ENCODE measurements at places on chromosomes 11 and 22.
A peak's percentile ranks its signal among the peaks of the same experiment; 100 is the strongest.

GRCh38 chr11:20458905-20459632 is 71.6 kb downstream of the PRMT3 start:
- no peak for DNase-seq

DNA sequence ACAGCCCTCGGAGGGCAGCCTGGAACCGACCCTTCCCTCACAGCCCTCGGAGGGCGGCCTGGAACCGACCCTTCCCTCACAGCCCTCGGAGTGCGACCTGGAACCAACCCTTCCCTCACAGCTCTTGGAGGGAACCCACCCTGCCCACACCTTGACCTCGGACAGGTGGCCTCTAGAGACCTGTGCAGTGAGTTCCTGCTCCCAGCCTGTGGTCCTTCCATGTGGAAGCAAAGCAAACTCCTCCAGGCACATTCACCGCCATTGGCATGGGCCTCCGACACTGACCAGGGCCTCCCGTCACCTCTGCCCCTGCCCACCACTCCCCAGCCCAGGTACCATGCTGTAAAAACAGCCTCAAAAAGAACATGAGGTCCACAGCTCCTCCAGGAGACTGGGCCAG is 272.1 kb downstream of the BRD1 start:
- DNase-seq = no peak

DNA sequence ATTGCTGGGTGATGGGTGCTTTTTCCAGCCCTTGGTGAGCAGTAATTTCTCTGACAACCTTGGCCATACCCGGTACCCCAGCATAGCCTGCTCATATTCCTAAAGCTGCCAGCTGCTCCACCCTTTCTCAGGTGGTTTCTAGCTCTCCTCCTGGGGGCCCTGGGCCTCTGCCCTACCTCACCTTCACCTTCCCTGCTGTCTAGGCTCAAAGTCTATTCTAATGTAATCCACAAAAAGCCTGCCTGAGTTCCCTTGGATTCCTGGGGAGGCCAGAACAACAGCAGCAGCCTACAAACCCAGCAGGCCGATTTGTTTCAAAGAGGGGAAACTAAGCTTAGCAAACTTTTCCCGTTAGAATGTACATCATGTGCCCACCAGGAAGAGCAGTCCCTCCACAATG is 117.6 kb downstream of the DSCAML1 start:
- no peak for DNase-seq

- no peak for DNase-seq
These were observed 1263.2 kb downstream of the FAM181B start for GRCh38 chr11:81470446-81470845.

GRCh38 chr11:3905080-3905953 is 49.9 kb downstream of the STIM1 start:
- DNase-seq = peak; percentile 6

GRCh38 chr22:16955081-16955480 is 52.9 kb downstream of the GAB4 start:
- DNase-seq = no peak

DNA sequence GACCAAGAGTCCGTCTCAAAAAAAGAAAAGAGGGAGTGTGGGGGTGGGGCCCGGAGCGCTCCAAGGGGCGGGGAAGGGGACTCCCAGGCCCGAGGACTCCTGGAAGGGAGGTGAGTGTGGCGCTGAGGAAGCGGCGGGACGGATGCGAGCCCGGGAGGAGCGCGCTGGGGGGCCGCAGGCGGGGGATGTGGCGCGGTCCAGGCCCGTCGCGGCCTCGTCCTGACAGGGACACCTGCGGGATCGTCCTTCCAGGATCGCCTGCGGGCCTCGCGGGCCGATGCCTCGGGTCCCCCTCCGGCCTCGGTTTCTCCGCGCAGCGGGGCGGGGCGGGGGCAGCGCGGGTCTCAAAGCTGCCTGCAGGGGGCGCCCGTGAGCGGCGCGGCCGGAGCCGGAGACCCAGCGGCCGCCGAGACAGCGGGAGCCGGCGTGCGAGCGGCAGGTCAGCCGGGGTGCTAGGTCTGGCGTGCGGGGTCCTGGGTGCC is 3.8 kb upstream of the ADORA2A start:
- peak; percentile 42 for DNase-seq

- DNase-seq = no peak
These were observed 53.1 kb downstream of the TBC1D22A start for GRCh38 chr22:46815559-46815895.

GRCh38 chr11:116874251-116874650 is 36.8 kb upstream of the APOA1 start:
- DNase-seq = no peak

DNA sequence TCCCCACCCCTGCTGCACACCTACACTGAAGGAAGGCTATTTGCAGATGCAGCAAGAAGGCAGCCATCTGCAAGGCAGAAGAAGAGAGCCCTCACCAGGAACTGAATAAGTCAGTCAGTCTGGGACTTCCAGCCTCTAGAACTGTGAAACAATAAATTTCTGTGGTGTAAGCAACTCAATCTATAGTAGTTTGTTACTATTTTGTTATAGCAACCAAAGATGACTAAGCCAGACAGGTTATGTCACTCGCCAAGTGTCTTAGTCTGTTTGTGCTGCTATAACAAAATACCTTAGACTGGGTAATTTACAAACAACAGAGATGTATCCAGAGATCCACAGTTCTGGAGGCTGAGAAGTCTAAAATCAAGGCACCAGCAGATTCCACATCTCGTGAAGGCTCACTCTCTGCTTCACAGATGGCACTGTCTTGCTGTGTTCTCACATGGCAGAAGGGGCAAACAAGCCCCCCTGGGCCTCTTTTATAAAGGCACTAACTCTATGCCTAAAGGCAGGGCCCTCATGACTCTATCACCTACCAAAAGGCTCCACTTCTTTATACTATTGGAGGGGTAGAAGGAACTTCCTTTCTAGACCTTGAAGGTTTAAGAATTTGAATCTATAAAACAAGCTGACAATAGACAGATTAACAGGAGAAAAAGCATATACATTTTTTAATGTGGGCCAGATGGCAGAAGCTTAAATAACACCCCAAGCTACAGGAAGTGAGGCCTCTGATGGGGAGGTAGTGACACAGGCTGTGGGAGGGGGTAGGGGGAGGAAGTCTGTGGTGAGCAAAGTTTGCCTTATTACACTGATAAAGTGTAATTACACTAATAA is 12.3 kb downstream of the APOL6 start:
- peak; percentile 38 for DNase-seq

GRCh38 chr11:13355191-13355590 is 77.6 kb downstream of the BMAL1 start:
- no peak for DNase-seq

GRCh38 chr11:71988050-71988449 is 10.7 kb upstream of the IL18BP start:
- DNase-seq = no peak

DNA sequence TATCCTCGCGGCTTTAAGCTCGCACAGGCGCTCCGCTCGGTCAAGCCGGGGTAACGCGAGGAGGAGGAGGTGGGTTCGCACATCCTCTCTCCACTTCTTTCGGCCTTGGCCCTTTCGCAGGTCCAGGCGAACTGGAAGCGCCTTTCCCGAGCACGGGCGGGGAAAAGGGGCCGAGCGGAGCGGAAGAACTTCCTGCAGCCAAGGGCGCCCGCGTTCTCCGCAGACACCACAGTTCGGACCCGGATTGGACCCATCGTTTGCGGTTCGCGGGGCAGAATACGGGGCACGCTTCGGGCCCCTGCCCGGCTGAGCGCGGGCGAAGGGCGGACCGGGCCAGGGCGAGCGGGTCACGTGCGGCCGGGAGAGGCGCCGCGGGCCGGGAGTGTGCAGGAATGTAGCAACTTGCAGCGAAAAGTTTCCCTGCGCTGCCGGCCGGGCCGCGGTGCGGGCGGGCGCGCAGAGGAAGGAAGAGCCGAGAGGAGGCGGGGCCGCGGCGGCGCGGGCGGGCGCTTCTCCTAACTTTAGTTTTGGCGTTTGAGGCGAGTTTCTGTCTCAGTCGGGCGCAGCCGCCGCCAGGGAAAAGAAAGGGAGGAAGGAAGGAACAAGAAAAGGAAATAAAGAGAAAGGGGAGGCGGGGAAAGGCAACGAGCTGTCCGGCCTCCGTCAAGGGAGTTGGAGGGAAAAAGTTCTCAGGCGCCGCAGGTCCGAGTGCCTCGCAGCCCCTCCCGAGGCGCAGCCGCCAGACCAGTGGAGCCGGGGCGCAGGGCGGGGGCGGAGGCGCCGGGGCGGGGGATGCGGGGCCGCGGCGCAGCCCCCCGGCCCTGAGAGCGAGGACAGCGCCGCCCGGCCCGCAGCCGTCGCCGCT is at the start of gene YAP1:
Gene YAP1, plus strand, starts transcription at position 552 of the 865 bp plus-strand sequence. CDS start 402 bp downstream, outside the sequence.
- peak; percentile 23 for DNase-seq

DNA sequence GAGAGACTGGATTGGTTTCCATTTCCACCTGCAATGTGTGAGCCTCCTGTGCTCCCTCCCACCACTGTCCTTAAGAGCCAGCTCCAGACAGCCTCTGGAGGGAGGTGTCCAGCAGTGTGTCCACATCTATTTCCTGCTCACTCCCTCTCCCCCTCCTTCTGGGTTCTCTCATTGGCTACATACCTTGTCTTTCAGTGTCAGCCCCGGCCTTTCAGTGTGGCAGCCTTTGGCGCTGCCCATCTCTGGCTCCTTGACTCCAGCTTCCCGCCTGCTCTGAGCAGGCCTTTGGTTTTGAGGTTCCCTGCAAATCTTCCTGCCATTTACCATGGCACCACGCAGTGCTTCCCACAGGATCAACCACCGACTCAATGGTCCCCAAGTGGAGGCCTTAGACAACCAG is 19.0 kb upstream of the PTPRJ start:
- DNase-seq = no peak

- DNase-seq = no peak
These were observed 64.4 kb upstream of the LINC01488 start for GRCh38 chr11:69416762-69417698.

DNA sequence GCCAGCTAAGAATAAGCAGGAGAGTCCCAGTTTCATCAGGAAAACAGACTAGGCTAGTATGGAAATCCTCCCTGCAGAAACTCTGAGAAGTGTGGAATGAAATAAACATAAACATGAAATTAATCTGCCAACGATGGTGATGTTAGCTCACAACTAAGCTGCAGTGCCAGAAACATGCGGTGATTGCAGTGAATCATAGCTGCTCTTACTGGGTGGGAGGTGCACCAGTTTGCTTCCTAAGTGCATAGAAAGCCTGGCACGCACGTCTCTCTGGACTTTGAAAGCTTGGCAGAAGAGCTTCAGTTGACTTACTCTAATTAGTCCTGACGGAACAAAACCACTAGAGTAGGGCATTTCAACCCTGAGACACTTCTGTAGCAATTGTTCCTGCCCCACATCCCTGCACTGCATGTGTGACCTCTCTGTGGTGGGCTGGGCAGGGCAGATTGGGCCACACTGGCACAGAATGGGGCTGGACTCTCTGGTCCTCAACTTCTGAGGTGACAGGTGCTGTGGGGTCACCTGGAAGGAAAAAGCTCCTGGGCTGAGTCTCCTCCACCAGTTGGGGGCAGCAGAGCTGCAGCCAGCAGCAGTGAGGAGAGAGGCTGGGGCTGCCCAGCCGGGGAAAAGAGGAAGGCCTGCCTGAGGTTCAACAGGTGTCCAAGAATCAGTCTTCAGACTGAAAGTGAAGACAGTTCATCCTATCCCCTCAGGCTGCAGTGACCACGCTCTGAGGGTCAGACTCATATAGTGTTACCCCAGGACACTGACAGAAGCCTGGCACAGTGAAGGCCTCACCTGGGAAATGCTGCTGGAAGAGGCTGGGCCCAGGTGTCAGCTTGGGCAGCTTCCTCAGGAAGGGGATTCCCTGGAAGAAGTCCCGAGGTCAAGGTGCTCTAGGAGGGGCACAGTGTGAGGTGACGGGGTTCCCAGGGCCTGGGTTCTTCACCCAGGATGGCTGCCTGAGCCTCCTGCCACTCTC is 40.5 kb downstream of the GGTLC2 start:
- DNase-seq = no peak

- DNase-seq = no peak
These were observed 67.3 kb upstream of the NUP50 start for GRCh38 chr22:45096256-45096907.

DNA sequence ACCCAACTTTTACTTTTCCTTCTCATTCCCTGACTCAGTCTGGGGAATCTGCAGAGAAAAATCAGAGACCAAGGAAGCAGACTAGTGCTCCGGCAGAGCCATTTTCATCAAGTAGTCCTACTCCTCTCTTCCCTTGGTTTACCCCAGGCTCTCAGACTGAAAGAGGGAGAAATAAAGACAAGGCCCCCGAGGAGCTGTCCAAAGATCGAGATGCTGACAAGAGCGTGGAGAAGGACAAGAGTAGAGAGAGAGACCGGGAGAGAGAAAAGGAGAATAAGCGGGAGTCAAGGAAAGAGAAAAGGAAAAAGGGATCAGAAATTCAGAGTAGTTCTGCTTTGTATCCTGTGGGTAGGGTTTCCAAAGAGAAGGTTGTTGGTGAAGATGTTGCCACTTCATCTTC is 37.2 kb downstream of the KMT2A start:
- DNase-seq = no peak

DNA sequence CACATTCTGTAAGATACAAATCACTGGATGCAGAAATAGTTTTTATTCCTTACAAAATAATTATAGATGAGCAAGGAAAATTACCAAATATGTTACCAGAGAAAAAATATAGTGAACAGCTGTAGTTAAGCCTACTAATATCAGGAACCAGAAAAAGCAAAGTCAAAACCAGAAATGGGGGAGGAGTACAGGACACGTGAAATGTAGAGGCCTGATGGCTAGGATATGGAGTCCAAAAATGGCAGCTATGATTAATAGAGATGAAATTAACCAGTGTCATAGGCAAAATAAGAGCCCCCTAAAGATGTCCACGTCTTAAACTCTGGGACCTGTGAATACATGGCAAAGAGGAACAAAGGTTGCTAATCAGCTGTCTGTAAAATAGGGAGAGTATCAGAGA is 34.1 kb downstream of the MRE11 start:
- DNase-seq = no peak

DNA sequence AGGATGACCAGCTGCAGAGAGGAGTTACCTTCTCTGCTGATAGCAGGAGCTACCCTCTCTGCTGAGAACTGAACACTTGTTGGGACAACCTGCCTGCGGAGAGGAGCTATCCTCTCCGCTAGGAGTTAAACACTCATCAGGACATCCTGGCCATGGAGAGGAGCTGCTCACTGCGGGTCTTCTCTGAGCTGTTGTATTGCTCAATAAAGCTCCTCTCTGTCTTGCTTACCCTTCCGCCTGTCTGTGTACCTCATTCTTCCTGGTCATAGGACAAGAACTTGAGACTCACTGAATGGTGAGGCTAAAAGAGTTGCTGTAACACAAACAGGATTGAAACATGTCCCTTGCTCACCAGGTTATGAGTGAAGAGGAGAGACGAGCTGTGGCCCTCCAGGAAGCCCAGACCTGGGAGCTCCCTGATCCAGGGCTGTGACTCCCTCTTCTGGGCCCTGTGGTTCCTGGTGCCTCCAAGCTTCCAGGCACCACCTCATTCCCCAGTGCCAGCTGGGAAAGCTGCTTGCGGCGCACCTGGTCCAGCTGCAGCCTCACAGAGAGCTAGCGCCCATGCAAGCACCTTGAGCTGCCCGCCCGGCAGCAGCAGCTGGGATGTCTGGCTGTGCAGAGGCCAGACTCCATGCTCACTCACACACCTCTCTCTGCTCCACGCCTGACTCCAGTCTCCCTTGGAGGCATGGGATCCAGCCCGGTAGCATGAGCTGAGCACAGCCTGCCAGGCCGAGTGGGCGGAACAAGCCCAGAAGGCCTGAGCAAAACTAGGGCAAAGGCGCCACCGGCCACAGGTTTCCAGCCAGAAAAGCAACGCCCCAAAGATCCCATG is 50.5 kb downstream of the RAB30 start:
- DNase-seq = no peak

Measured in activated CD4-positive, CD25-positive, alpha-beta regulatory T cell (primary cell).